ENCODE measurements at places on chromosomes 2 and 18.

DNA sequence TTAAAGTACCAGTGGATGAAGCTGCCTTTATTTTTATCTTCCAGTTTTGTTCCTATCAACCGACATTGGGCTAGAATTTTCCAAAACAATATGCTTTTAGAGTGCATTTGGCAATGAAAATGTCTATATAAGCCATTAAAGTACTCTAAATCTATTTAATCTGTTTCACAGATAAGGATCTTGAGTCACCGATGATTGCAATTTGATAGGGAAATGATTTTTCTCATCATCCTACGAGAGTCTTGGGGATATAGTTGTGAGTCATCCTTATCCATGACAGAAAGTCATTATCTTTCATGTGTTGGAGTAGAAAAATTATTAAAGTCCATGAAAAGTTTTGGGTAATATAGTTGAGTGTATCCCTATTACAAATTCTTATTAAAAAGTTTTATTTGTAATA is 26.1 kb downstream of the SLC39A10 start:
- no peak for DNase-seq

DNA sequence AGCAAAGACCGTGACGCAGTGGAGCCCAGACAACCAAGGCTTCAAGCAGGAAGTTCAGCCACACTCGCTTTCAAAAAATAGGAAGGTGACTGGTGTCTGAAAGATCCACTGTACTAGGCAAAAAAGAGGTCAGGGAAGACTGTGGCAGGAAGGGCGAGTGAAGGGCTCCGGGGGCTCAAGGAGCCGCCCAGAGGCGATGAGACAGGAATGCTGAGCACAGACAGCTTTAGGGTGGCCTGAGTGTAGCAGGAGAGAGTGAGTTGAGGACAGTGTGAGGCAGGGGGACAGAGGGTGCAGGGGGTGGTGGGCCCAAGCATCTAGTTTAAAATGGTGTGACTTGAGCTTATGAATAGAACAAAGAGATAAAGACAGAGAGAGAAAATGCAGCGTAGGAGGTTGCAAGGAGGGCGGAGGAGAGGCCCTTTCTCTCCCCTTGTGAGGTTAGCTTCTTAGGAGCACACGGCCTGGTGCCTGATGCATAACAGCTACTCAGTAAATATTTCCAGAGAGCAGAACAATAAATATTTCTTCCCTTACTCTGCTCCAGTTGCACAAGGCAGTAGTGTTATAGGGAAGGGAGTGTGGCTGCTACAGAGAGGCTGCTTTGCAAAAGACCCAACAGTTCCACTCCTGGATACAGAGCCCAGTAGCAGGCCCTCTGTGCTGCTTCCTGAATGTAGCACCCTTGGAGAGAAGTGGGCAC is 789.7 kb upstream of the RAB6C start:
- DNase-seq, result no peak

GRCh38 chr18:10410472-10411308 is 43.7 kb upstream of the APCDD1 start:
- DNase-seq, result no peak

GRCh38 chr18:10912790-10913545 is 236.4 kb downstream of the PIEZO2 start:
- DNase-seq, result no peak

DNA sequence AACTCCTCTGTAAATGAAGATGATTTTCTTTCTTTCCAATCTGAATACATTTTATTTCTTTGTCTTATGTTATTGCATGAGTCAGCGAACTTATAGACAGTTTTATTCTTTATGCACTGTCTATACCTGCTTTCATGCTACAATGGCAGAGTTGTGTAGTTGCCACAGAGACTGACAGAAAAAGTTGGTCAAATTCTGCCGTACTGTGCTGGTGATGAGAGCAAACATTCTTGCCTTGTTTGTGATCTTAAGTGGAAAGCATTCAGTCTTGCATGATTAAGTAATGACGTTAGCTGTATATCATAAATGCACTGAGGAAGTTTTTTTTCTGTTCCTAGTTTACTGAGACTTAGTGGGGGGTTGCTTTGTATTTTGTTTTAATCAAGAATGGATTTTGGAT is 32.9 kb downstream of the ZC3H15 start:
- DNase-seq, result no peak

GRCh38 chr2:127007652-127008051 is 99.3 kb downstream of the BIN1 start:
- DNase-seq, result no peak

DNA sequence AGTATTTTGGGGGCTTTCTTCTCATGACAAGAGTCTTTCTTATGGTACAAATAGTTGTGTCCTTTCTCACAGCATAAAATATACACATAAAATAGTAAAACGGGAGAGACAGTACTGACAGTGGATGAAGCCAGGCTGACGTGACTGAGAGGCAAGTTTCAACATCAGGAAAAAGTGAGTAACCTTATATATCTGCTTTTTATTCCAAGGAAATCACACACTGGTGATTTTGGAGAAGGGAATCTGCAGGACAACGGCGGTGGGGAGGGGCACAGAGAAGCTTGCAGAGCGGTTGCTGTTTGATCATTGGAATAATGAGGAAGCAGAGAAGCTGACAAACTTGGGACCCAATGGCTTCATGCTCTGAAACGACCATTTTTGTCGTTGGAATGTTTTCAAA is 130.6 kb upstream of the ZNF236 start:
- DNase-seq, result no peak

DNA sequence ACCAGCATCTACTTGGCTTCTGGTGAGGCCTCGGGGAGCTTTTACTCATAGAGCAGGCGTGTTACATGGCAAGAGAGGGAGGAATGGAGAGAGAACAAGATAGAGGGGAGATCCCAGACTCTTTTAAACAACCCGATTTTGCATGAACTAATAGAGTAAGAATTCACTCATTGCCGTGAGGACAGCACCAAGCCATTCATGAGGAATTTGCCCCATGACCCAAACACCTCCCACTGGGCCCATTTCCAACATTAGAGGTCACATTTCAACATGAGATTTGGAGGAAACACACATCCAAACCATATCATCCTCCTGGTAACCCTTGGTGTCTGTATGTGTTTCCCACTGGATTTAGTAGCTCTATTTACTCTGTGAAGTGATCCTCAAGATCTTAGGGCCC is 249.9 kb upstream of the SP5 start:
- no peak for DNase-seq

- no peak for DNase-seq
Measured at GRCh38 chr2:185807351-185807750, 68.7 kb downstream of the FSIP2 start.

- DNase-seq, result no peak
Measured at GRCh38 chr2:234133004-234133403, 82.5 kb downstream of the SPP2 start.

DNA sequence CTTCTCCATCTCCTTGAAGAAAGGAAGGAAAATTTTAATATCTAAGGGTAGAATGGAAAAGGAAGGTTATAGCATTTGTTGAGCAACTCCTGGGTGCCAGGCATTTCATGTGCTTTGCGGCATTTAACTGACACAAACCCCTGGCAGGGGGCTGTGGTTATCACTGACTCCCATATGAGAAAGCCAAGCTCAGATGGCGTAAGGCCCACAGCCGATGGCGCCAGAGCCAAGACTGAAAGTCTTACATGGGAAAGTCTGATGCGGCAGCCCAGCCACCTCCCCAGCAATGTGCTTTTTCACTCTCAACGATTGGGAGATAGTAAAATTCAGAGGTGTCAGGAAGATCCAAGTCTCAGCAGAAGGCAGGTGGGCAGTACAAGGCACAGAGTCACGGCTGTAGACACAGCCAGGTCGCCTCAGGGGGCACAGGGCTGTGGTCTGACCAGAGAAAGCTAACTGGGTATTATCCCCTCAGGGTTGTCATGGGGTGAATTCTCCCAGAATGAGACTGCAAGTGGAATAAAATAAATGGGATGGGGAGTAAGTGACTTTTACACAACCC is 324.2 kb upstream of the NCKAP5 start:
- no peak for DNase-seq

GRCh38 chr2:128320192-128320905 is 1.7 kb upstream of the HS6ST1 start:
- peak; percentile 60 for DNase-seq

DNA sequence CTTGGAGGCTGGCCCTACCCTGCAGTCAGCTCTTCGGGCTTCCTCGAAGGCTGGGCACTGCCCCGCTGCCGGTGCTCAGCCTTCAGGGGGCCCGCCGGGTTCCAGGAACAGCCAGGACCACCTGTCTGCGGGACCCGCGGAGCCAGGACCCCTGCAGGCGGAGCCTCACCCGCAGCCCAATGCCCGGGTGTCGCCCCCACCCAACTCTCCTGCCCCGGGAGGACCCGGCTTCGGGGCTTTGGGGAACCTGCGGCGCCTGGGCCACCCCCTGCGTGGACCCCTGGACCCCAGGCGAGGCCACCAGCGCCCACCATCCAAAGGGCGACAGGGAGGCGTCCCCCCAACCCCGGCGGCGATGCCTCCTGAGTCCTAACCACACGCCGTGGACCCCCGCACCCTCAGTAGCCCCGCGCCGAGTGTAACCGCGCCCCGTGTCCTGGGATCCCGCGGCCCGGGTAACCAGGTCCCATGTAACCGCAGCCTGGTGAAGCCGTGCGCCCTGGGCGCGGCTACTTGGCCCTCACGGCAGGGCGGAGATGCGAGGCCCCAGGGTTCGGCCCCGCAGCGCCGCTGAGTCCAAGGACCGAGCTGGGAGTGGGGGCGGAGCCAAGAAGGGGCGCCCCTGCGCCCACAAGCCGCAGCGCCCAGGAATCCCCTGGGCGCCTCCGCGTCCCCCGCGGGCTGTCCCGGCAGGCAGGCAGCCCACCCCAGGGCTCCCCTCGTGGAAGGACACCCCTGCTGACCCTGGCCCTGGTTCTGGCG is 11.0 kb upstream of the UBE2F start:
- DNase-seq, result peak; percentile 62

DNA sequence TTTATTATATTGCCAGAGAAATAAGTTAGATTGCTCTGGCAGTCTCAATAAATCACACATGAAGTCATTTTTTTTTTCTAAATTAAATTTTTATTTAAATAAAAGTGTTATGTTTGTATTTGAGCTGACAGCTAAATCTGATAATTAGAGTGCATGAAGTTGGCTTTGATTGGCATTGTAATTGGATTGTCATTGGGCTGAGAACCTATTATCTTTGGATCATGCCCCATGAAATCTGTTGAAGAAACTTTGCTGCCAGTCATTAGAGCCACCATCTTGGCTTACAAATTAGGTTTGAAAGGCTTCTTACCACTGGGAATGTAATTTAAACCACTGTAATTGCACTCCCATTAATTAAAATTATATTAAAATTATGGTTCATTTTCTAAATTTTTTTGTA is 507.9 kb upstream of the FANCL start:
- DNase-seq, result no peak

- DNase-seq, result no peak
Measured at GRCh38 chr2:125490308-125490707, 1165.7 kb upstream of the GYPC start.

- DNase-seq, result no peak
Measured at GRCh38 chr2:105517814-105518705, 119.2 kb upstream of the FHL2 start.

GRCh38 chr18:74513149-74513882 is 17.2 kb downstream of the CNDP2 start:
- DNase-seq, result no peak

DNA sequence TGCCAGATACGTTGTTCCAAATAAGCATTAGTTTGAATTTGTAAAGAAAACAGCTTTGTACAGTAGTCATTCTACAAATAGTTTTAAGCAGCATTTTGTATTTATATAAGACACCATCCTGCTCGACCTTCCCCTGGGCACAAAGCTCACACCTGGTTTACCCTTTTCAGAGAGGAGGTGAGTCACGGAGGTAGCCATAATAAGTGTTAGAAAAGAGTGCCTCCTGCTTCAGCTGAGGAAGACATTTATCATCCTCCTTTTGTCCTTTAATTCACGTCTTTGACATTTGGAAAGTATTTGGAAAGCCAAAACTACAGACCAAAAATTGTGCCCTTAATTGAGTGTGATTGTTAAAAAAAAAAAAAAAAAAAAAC is 6.8 kb downstream of the RAB12 start:
- no peak for DNase-seq

DNA sequence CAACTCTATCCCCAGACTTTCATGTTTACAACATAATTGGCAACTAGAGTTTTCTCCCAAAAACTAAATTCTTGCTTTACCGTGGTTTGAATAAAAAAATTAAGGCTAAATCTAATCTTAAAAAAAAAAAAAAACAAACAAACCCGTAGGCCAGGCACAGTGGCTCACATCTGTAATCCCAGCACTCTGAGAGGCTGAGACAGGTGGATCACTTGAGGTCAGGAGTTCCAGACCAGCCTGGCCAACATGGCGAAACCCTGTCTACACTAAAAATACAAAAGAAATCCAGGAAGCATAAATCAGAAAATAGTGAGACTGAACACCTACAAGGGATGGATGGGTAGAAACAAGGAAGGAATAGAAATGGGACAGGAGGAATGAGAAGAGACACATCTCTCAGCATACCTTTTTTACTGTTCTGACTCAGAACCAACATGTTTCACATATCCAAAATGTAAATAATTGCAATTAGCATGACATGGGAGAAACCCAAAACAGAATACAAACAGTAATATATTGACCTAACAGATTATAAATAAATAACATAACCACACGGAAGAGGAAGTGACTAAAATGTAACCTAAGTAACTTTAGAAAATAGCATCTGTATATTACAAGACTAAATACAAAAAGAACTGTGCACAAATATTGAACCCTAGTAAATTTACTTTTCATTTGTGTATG is 17.5 kb downstream of the MGAT4A start:
- DNase-seq, result no peak

DNA sequence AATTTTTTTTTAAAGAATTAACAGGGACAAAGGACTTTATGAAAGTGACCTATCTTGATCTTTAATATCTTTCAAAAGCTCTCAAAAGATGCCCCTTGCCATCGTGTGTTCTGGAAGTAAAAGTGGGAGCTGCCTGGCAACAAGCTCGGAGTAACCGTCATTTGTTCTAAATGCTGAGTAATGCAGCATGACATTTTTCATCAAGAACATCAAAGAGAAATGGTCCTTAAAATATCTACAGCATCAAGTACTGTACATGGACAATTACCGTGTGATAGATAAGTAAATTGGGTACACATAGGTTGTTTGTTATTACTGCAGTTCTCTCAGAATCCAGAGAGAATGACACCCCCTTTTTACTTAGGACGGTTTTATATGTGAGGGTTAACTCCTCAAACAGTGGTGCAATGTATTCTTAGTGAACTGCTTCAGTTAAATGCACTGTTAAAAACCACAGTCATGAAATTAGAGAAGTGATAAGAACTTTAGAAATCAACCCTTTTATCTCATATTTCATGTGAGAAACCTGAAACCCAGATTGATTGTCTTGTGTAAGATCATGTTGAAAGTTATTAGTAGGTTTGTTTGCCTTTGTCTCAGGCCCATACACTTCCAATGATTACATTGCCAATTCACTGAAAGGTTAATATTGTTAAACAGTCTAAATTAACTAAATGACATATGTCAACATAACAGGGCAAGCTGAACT is 90.6 kb upstream of the HNMT start:
- no peak for DNase-seq
